ENCODE measurements at places on chromosomes 7 and 10.

- DNase-seq: no peak
These were observed 211.3 kb downstream of the BICC1 start for GRCh38 chr10:58723966-58724365.

GRCh38 chr7:143245123-143245522 lies 18.1 kb upstream of the GSTK1 start:
- no peak for DNase-seq

- no peak for DNase-seq
These were observed 167.4 kb downstream of the ARHGAP21 start for GRCh38 chr10:24556126-24556749.

GRCh38 chr7:81492240-81492639 lies 277.6 kb downstream of the HGF start:
- DNase-seq: no peak

- DNase-seq: peak; percentile 61
These were observed 44.6 kb upstream of the DLG5 start for GRCh38 chr10:77970869-77971803.

DNA sequence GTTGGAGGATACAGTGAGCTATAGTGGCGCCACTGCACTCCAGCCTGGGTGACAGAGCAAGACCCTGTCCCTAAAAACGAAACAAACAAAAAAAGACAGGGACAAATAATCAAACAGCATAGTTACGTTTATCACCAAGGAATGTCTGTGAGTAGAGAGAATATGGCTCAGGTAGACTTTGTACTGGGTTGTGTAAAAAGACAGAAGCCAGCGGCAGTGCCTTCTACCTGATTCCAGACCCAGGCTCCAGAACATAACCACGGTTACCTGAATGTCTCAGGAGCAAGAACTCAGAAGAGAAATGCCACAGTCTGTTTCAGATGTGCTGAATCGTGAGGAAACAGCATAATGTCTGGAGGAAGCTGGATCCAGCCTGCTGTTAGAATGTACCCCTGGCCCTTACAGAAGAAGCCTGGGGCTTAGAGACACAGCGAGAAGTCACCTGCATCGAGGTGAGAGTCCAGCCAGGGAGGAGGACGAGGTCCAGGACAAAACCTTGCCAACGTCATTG lies 60.9 kb upstream of the KAT6B start:
- DNase-seq: no peak

DNA sequence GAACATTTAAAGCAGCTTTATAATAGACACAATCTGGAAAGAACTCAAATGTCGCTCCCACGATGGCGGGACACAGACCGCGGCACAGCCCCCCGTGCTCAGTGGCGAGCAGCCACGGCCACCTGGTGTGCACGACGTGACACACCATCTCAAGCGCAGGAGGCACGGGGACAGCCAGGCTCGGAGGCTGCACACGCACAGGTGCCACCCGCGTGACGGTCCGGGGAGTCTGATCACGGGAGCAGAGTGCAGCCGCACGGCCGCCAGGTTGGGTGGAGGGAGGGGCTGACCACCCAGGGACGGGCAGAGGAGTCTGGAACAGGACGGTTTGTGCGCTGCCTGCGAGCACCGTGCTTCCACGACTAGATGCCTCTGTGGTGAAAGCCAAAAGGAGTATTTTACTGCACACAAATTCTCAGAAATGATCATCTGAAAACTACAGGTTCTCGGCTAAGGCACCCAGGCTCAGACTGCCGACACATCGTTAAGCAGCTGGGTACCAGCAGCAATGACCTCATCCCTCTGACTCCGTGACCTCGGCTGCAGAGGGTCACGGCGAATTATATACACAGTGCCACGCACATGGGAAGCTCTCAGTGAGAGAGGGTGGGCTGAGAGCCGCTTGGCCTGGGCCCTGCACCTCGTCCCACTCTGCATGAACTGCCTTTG lies 7.5 kb upstream of the GPER1 start:
- no peak for DNase-seq

DNA sequence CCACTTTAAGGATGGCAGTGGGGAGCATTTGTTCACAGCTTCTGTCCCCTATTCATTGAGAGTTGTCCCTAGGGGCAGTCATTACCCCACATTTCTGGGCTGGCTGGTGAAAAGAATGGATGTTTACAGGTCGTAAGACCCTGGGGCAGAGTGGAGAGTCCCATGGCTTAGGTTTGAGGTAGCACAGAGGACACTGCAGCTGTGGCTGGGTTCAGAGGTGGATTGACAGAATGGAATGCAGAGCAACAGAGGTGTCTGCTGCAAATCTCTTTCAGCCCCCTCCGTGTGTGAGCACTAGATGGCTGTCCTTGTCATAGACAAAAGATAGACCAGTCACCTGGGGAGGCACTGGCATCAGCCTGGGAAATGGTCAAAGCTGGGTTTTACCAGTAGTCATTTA lies 141.9 kb downstream of the CACNB2 start:
- DNase-seq: no peak

GRCh38 chr7:7790041-7790741 lies 71.8 kb upstream of the RPA3 start:
- DNase-seq: no peak

- no peak for DNase-seq
These were observed 138.0 kb downstream of the CACNB2 start for GRCh38 chr10:18278181-18278580.

GRCh38 chr7:68103319-68103718 lies 1106.7 kb downstream of the TYW1 start:
- DNase-seq: no peak

GRCh38 chr7:54946271-54946670 lies 72.5 kb upstream of the EGFR start:
- no peak for DNase-seq

DNA sequence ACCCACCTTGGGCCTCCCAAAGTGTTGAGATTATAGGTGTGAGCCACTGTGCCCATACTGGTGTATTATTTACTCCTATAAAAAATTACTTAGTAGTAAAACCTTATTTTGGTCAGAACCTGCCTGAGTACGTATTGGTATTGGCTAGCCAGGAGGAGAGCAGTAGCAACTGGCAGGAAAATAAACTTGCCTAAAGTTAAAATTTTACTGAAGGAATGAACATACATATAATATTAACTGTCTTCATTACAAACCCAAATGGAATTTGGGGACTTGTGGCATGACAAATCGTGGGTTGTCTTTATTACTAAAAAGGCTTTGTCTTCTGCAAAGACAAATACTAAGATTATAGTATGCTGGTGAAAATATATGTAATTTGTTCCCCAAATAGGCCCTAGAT lies 8.4 kb downstream of the RAB18 start:
- DNase-seq: no peak

DNA sequence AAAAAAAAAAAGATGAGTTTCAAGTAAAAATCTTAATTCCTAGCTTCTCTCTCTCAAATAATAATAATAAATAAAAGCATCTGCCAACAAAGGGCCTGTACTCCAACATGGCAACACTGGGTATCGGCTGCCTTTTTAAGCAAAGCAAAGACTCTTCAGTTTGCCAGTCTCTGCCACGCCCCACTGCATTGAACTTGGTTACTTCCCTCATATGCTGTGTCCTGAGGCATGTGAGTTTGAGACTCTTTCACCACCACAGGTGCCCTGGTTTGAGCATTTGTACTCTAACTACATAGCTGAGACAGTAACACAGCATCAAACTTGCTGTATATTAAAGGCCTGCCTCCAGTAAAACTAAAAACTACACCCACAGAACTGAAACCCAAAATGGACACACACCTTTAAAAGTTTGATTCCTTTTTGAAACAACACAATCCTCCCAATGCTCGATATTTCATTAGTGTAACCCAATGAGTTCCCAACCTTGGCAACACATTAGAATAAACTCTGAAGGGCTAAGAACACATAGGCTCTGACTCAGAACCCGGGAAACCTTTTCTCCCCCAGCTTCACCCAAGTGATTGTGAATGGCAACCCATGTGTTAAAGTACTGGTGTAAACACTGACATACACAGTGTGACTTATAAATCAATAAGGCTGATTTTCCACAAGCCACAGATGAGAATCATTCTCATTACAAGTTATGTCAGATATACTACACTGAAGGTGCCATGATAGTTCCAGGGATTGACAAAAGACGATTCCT lies 12.0 kb downstream of the JAZF1 start:
- DNase-seq: no peak

DNA sequence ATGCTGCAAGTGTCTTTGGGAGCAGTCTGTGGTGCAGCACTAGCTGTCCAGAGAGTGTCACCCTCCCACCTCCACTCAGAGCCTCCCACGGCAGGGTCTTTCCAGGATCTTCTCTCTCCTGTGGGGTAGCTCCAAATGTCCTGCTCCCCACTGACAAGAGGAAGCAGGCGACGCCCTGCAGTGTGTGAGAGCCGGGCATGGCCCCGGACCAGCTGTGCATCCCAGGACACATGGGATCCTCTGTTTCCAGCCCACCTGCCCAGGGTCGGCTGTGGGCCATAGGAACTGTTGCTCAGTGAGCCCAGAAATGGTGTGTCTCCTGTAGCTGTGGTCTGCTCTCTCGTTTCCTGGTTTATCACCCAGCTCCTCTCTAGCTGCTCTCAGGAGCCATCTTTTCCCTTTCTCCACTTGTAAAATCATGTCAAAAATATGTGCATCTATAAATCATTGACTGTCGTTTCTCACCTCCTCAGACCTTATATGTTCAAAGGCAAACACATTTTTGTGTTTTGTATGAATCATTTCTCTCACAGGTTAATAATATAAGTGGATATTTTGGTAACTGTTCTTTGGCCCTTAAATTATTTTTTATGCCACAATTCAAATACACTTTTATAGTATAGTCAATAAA lies 74.9 kb downstream of the VWC2 start:
- DNase-seq: no peak

- DNase-seq: no peak
These were observed 305.6 kb downstream of the RPS24 start for GRCh38 chr10:78339251-78339650.

DNA sequence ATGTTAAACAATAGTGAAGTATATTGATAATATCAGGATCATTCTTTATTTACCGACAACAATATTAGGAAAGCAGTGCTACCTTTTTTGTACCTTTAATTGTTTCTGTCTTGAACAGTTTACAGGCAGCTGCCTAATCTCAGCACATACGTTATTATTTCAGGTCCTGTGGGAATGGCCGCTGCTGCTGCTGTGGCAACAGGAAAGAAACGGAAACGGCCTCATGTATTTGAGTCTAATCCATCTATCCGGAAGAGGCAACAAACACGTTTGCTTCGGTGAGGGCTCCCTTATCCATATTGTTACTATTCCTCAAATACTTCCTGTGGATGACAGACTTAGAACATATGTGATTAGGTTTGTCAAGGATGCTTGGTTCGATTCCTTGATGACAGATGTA lies 59.7 kb downstream of the NRF1 start:
- DNase-seq: no peak

GRCh38 chr10:36808625-36809362 lies 316.6 kb upstream of the ANKRD30A start:
- DNase-seq: no peak

- no peak for DNase-seq
These were observed 43.6 kb downstream of the PLCE1 start for GRCh38 chr10:94037286-94037685.

- no peak for DNase-seq
These were observed 293.4 kb upstream of the VWC2 start for GRCh38 chr7:49479936-49480544.

DNA sequence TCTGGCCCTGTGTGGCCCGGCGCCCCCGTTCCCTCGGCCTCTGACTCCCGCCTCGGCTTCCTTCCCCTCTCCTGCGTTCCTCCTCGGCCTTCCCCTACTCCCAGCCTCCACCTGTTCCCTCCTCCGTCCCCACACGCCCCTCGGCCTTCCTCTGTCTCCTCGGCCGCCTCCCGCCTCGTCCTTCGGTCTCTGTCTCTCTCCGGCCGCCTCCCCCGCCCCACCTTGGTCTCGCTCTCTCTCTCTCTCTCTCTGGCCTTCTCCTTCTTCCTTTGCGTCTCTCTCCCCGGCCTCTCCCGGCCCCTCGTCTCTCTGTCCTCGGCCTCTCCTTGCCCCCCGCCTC lies 588 bp downstream of the GET4 start:
- DNase-seq: no peak

- DNase-seq: no peak
These were observed 9.4 kb downstream of the EBF3 start for GRCh38 chr10:129954492-129955315.

DNA sequence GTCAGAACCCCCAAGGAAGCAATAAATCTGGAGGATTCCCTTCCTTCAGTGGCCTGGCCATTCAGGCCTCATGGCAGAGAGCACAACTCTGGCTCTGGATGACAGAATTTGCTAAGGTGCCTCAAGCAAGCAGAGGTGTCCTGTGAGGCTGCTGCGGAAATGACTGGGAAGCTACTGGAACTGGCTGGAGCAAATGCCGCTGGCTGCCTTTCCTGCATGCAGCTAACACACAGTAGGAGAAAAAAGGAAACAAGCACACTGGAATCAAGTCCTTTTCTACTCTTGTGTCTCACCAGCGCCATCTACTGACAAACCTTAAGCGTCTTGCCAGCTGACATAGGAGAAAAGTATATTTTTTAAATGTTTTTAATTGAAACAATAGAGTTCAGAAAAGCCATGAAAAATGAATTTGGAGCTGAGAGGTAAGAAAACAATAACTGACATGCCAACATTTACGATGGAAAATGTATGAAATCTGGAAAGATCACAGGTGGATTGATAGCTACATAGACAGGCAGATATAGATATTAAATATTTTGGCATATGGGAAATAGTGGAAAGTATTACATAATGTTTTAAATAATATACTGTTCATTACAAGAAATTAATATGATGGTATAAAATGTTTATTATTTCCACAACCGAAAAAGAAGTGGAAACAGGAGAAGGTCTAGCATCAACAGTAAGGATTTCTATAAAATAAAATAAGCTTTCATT lies 951.6 kb downstream of the ANKRD7 start:
- DNase-seq: peak; percentile 66

DNA sequence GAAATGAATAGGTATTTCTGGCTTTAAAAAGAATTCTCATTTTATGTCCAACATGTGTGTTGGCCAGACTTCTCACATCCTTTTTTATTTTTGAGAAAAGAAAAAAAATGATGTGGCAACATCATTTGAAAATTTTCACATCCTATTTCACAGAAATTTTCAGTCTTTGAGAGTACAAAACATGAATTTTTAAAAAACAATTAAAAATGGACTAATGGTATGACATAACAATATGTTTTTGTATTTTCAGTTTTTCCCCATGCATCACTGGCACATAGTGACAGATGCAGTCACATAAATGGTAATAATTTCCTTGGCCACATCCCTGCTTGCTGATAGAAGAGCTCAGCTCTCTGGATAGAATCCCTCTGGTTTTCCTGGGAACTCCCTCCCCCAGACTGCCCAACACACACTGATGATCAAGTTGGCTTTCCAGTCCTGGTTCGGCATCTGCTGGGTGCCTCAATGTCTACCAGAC lies 188.5 kb upstream of the AGR3 start:
- no peak for DNase-seq

GRCh38 chr10:126895214-126895781 lies 9.9 kb upstream of the DOCK1 start:
- no peak for DNase-seq

DNA sequence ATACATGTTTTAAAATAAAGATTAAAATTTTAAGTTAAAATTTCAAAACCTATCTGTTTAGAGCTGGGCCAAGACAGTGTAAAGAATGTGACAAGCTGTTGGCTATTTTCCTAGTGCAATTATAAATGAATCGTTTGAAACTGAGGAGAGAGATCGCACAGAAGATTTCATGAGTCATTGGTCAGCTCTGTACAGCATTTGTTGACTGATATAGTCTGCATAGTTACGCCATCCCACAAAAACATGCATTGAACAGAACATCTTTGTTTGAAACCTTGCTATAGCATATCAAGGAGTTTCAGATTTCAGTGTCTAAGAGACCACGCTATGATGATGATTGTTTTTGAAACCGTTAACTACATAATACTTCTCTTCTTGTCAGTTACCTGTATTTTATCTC lies 1.3 kb upstream of the C10orf67 start:
- DNase-seq: no peak

- no peak for DNase-seq
These were observed 349.5 kb downstream of the SEMA3D start for GRCh38 chr7:84837405-84837804.
